ENCODE measurements at places on chromosomes 5 and 9. TPM values are rescaled to one million over a fixed set of nuclear protein-coding genes. Genes with fewer than 3 reads are reported as not detected.

GRCh38 chr9:30584559-30584958 lies 1799.9 kb upstream of the ACO1 start:
- DNase-seq: no peak

DNA sequence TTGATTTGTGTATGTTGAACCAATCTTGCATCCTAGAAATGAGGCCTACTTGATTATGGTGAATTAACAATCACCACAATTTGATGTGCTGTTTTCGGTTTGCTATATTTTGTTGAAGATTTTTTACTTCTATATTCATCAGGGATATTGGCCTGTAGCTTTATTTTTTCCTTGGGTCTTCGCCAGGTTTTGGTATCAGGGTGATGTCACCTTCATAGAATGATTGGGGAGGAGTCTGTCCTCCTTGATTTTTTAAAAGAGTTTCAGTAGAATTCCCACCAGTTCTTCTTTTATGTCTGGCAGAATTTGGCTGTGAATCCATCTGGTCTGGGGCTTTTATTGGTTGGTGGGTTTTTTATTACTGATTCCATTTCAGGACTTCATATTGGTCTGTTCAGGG lies 115.2 kb downstream of the CPLANE1 start:
- DNase-seq: no peak

GRCh38 chr5:173759691-173760090 lies 128.5 kb upstream of the CPEB4 start:
- no peak for DNase-seq

- DNase-seq: no peak
Measured at GRCh38 chr5:156691572-156691971, 158.5 kb upstream of the PPP1R2B start.

- peak; percentile 20 for DNase-seq
Measured at GRCh38 chr5:33969572-33970452, 14.7 kb downstream of the SLC45A2 start.

DNA sequence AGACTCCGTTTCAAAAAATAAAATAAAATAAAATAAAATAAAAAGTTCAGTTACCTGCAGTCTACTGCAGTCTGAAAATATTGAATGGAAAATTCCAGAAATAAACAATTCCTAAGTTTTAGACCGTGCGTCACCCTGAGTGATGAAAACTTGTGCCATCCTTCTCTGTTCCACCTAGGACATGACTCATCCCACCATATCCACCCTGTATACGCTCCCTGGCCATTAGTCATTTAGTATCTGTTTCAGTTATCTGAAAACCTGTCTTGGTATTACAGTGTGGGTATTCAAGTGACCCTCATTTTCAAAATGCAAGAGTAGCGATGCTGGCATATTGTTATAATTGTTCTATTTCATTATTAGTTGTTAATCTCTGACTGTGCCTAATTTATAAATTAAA lies 51.8 kb upstream of the TEX48 start:
- no peak for DNase-seq

- no peak for DNase-seq
Measured at GRCh38 chr5:2330325-2331130, 420.9 kb downstream of the IRX2 start.

GRCh38 chr5:149586708-149587318 lies 5.5 kb downstream of the ARHGEF37 start:
- no peak for DNase-seq

GRCh38 chr9:98805506-98806272 lies 1.8 kb upstream of the GALNT12 start:
- DNase-seq: no peak

GRCh38 chr5:98433673-98434072 lies 339.8 kb upstream of the RGMB start:
- DNase-seq: no peak

- no peak for DNase-seq
Measured at GRCh38 chr9:74498621-74499095, 1.5 kb downstream of the RORB start.

Gene ANKRD55
- total RNA-seq: not detected

Gene SLC25A2
- total RNA-seq: not detected

Gene STX17
- 19.5 TPM for total RNA-seq
